ENCODE measurements at places on chromosomes 16 and 17.

GRCh38 chr17:46192439-46193150 is 634 bp downstream of the KANSL1 start:
- peak; percentile 72 for DNase-seq

GRCh38 chr17:40554646-40555295 is 10.5 kb downstream of the CCR7 start:
- peak; percentile 57 for DNase-seq

GRCh38 chr17:63382826-63383225 is 63.3 kb downstream of the CYB561 start:
- DNase-seq: no peak

GRCh38 chr17:43927060-43927864 is 15.0 kb downstream of the PPY start:
- no peak for DNase-seq

DNA sequence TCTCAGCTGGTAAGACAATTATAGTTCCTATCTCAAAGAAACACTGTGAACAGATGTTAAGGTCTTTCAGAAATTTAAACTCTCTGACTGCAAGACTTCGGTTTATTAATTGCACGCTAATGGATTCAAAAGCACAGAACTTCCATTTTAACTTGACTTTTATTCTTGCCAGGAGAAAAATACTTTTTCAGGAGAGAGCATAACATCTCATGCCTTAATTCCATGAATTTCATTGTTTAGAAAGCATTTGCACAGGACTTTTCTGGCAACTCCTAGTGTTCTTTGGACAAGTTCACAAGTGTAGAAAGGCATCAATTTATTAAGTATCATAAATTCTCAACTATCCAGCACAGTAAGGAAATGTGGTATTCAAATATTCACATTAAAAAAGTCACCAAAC is 22.4 kb downstream of the STX8 start:
- DNase-seq: no peak

Measured in activated T-cell treated with anti-CD3 and anti-CD28 coated beads, Interleukin-2, amount 50 U/mL, for 48 hours (primary cell).